ENCODE measurements at places on chromosomes 5 and 9.
A peak's percentile ranks its signal among the peaks of the same experiment; 100 is the strongest.

DNA sequence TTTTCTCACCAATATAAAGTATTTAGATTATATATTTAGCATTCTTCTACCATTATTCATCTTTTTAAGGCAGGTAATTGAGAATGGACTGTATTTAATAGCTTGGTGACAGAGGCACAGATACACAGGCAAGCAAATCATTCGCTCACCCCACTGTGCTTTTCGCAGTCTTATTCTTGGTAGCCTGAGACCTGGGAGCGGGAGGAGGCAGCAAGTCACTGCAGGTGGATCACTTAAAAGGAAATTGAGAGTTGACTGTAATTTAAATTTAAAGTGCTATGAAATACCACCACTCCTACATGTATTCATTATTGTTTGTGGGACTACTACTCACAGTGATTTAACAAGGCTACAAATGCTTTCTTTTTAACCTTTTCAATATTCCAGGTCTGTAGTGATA lies 9.7 kb downstream of the RICTOR start:
- DNase-seq = no peak

GRCh38 chr9:5866685-5867084 lies 24.0 kb upstream of the MLANA start:
- no peak for DNase-seq

DNA sequence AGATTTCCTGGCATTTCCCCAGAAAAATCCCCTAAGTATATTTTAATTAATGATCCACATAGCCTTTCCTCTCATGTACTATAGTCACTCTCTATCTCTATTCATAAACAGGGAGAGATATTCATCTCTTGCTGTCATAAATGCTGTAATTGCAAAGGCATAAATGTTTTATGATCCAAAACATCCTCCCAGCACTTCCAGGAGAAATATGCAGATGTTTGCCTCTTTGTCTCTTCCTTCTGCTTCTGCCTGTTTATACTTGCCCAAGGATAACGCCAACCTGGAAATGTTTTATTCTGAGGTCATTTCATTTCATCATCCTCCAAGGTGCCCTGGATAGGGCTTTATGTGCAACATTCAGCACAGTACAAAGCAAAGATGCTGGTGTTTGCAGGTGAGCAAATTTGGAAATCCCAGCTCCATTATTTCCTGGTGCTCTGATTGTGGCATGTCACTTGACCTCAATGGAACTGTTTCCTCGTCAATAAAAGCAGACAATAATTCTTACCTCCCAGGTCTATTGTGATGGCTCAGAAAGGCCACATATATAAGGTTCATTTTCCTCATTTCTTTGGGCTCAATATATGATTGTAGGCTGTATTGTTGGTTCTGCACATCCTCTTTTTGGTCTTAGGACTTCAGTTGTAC lies 6.9 kb downstream of the TNFSF15 start:
- DNase-seq = no peak

GRCh38 chr5:1685066-1685465 lies 114.6 kb downstream of the MRPL36 start:
- DNase-seq = no peak

DNA sequence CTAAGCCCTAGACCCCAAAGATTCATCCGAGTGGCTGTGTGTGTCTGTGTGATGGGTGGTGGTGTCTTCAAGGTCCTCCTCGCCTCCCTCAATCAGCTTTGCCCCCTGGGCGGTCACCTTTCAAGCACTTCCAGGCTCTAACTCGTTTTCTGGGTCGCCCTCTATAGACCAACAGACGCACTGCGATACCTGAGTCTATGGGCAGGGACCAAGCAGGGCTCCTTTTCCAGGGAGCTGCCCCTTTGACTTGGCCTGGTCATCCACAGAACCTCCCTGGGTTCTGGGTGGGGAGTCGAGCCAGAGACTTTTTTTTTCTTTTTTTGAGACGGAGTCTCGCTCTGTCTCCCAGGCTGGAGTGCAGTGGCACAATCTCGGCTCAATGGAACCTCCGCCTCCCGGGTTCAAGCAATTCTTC lies 1.1 kb downstream of the SLC27A4 start:
- peak; percentile 85 for DNase-seq

DNA sequence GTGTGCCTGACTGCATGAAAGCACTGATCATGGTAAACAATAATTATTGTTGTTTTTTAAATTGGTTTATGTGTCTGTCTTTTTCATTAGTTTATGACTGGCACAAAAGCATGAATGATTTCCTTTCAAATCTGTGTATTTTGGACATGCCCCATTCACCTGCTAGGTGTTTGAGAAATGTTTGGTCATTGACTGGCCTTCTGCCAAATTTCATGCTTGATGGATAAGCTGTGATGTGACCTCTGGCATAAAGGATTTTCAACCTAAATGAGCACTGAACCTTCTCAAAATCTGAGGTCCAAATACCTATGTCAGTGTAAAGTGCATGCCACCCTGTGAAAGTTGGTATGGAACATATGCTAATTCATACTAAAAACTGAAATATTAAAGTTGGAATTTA lies 204.5 kb downstream of the BRINP1 start:
- DNase-seq = no peak

DNA sequence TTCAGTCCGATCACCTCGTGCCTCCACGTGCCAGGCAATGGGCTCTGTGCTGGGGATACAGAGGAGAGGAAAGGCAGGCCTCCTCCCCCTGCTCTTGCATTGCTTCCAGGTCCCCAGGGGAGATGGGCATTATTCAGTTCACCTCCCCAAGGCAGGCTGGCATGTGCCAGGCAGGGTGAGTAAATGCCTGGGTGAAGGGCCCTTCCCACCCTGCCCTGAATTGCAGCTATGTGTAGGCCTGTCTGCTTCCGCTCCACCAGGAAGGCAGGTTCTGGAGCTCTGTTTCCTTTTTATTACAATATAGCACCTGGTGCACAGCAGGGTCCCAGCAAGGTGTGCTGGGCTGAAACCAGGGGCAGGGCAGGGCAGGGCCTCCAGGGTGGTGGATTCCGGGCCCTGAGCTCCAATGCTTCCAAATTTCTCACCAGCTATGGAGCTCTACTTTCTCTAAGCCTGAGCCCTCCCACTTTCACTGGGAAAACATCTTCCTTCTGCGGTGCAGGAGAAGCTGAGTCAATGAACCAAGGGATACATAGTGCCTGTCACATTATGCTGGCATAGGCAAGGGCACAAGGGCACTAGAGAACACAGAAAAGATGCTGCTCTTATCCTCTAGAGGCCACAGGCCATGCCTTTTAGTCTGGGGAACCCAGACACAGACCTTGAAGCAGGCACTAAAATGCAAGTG lies 42.0 kb downstream of the SHB start:
- no peak for DNase-seq

DNA sequence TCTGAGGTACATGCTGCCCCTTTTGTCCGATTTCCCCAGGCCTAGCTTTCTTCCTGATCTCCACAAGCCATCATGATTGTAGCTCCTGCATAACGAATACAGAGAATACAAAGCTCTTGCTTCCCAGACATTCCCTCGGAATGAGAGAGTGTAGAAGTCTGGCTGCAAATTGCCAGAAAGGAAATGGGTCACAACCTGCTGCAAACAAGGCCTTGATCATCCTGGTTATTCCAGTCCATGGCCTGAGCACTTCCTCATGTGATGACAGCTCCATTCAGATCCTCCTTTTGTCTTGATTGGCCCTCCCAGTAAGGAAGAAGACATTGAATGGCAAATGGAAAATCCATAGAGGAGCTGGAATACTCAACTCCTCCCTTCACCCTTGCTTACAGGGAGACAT lies 136.0 kb upstream of the ADRA1B start:
- DNase-seq = no peak

- no peak for DNase-seq
Measured at GRCh38 chr9:18771011-18771410, 262.0 kb downstream of the SAXO1 start.

DNA sequence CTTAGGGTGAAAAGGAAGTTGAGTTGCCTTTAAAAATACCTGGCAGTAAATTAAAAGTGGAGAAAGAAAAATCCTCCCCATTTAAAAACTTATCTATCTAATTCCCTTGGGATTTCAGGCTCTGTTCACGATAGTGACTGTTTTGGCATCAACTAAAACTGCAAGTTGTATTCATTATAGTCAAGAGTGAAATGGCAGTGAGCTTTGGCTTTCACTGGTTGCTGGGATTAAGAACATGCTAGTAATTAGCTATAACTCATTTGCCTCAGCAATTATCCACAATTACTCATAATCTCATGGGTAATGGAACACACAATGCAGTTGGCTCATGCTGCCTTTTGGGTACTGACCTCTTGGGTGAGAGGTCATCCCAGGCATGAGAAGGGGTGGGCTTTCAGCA lies 250.1 kb downstream of the GAS1 start:
- no peak for DNase-seq

GRCh38 chr5:150675069-150675468 lies 14.0 kb downstream of the MYOZ3 start:
- no peak for DNase-seq

GRCh38 chr5:35133186-35133585 lies 85.4 kb upstream of the AGXT2 start:
- DNase-seq = no peak

GRCh38 chr9:126583144-126583760 lies 30.5 kb upstream of the LMX1B start:
- DNase-seq = no peak

DNA sequence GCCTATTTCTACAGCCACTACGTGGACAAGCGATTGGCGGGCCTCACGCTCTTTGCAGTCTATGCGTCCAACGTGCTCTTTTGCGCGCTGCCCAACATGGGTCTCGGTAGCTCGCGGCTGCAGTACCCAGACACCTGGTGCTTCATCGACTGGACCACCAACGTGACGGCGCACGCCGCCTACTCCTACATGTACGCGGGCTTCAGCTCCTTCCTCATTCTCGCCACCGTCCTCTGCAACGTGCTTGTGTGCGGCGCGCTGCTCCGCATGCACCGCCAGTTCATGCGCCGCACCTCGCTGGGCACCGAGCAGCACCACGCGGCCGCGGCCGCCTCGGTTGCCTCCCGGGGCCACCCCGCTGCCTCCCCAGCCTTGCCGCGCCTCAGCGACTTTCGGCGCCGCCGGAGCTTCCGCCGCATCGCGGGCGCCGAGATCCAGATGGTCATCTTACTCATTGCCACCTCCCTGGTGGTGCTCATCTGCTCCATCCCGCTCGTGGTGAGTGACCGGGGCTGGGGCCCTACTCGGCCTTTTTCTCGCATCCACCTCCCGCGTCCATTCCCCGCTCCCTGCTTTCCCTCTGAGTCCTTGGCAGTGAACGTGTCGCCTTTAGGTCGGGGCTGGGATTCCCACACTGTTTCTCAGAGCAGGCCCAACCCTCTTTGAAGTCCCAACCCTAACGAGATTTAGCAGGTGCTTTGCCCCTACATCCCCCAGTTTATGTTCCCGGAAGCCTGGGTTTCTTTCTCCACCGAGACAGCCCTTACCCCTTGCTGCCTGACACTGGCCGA lies 1.8 kb downstream of the PTGER4 start:
- no peak for DNase-seq

- DNase-seq = no peak
Measured at GRCh38 chr5:174755106-174755505, 30.7 kb downstream of the MSX2 start.

DNA sequence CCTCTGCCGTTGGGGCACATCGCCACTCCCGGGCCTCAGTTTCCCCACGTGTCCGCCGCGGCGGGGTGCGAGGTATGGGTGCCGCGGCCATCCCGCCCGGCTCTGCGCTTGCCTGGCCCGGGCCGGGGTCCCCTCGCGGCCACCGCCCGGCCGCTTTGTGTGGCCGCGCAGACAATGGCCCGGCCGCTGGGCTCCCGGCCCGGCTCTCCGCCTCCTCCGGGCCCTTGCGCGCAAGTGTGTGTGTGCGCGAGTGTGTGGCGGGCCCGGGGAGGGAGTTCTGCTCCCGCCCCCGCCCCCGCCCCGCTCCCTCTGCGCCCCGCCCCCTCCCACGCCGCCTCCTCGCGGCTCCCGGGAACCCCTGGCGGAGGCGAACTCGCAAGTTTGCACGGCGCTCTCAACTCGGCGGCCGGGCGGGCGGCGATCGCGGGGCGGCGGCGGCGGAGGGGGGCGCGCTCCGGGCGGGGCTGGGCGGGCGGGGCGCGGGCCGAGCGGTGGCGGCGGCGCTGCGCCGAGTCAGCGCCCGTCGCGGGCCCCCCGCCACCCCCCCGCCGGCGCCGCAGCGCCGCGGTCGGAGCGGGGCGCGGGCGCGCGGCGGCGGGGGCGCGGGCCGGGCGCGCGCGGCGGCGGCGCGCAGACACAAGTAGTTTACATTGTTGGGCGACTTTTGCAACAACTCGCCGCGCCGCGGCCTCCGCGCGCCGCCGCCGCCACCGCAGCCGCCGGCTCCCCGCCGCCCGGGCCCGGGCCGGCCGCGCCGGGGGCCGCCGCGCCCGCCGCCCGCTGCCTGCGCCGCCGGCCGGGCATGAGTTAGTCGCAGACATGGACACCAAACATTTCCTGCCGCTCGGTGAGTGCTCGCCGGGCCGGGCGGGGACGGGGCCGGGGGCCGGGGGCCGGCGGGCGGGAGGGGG lies at the start of gene RXRA:
Gene RXRA, plus strand, starts transcription at position 643 of the 911 bp plus-strand sequence. Its CDS starts 177 bp downstream, at position 820.
- peak; percentile 78 for DNase-seq

Measured in GM12891 (cell line).